ENCODE measurements at places on chromosomes 6 and 20.

- DNase-seq: no peak
Observed at GRCh38 chr20:36112112-36112511, 42.4 kb upstream of the EPB41L1 start.

DNA sequence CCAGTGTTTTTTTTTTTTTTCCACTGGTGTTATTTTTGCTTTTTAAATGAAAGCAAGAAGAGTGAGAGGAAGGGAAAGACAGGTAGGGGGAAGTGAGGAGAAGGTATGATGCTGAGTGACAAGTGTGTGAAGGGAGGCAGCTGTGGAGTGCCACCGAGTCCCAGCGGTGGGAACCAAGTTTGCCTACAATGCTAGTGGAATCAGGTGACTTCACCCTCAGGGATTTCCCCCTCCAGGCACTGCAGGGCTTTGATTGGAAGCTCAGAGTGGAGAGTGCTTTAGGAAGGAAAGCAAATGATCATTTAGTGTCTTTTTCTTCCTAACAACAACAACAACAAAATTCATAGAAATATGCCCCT is 120.5 kb upstream of the ENPP5 start:
- no peak for DNase-seq

GRCh38 chr20:48717680-48718223 is 110.0 kb downstream of the PREX1 start:
- no peak for DNase-seq

DNA sequence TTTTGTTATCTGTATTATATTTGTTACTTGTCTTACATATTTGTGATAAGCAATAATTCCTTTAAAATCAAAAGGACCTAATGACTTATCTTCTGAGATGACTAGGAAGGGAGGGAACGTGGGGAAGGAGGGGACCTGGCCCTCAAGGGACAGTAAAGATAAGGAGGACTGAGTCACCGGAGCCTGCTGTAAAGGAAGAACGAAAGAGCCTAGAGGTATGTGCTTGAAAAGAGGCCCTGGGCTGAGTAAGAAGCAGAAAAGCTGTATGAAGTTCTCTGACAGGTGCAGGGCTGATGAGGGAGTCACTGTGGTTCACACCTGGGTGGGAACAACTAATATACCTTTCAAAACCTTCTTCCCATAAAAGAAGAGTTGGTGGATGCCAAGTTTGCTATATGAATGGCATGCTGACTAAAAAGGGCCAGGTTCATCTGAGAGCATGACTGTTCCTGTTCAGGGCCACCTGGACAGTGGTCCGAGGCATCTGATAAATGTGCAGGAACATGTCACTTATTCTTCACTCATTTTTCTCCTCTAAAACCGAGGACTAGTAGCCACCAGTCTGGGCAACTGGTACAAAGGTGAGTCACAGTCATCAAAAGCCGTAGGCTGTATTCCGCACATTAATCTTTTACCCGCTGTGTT is 111.3 kb downstream of the TNFAIP3 start:
- DNase-seq: no peak

DNA sequence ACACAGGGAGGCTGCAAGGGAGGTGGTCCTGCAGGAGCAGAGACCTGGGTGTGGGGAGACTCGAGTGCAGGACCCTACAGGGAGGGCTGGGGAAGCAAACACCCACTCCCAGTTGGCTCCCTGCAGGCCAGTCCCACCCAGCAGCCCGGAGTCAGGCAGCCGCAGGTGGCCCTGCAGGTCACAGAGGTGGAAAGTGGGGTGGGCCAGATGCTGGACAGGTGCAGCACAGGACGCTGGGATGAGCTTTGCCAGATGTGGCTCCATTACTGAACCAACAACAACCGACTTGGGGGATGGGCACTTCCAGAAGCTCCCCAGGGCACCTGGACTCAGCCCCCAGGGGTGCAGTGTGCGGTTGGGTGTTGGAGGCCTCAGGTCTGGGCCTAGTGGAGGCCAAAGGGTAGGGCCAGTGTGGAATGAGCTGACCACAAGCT is 26.6 kb upstream of the MYT1 start:
- peak; percentile 4 for DNase-seq

- no peak for DNase-seq
Observed at GRCh38 chr6:17858584-17858983, 128.9 kb downstream of the KIF13A start.

DNA sequence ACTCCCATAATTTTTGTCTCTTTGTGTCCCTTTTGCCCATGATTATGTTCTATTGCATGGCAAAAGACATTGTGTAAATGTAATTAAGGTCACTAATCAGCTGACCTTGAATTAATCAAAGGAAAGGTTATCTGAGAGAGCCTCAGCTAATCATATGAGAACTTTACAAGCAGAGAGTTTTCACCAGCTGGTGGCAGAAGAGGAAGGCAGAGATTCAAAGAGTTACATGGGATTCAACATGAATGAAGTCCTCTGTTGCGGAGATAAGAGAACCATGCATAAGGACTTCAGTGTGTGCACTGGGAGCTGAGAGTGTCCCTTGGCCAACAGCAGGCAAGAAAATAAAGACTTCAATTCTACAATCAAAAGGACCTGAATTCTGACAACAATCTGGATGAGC is 494.1 kb upstream of the ARID1B start:
- DNase-seq: no peak

DNA sequence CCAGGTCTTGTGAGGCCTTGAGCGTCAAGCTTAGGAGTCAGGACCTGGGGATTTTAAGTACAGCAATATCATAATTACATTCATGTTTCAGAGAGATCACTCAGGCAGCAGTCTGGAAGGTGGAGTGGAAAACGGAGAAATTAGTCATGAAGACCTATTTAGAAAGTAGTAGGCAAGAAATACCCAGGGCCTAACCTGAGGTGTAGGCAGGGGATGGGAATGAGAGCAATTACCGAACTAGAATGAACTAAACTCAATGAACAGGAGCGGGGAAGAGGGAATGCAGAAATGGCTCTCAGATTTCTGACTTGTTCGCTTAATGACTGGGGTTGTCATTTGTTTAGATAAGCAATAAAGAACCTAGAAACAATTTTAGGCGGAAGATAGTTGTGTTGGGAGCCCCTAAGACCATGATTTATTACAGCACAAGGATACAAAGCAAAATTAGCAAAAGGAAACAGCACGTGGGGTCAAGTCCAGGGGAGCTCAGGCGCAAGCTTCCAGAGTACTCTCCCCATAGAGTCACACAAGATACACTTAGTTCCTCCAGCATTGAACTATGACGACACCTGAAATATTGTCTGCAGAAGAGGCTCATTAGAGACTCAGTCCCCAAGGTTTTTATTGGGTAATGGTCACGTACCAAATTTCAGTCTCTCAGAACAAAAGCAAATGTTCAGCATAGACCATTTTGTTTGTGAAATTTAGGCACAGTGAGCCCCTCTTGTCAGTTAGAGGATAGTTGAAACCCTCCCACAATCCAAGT is 178.8 kb upstream of the AKAP12 start:
- no peak for DNase-seq

GRCh38 chr6:117167520-117168271 is 97.7 kb upstream of the VGLL2 start:
- DNase-seq: peak; percentile 54

- DNase-seq: peak; percentile 45
Observed at GRCh38 chr6:79946272-79947190, 822 bp downstream of the ELOVL4 start.

DNA sequence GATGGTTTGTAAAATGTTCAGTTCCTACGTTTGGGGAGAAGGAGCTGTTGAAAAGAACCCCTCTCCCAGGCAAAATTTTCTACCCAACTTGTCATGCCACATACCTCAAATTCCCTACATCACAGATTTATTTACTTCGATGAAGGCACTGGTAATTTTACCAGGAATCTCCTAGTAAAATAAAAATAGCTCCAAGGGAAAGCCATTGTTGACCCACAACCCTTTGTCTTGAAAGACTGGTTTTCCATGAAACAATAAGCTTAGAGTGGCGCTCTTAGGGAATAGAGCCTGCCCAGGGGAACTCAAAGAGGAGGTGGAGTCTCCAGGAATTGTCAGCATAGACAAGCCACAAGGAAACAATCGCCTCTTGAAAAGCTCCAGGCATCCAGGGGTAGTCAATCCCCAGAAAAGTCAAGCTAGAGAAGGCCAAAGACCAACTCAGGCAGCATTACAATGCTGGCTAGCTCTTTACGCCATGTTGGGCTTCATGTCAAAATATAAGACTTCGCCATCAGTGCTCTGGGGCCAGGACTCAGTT is 99.2 kb upstream of the RREB1 start:
- DNase-seq: no peak

DNA sequence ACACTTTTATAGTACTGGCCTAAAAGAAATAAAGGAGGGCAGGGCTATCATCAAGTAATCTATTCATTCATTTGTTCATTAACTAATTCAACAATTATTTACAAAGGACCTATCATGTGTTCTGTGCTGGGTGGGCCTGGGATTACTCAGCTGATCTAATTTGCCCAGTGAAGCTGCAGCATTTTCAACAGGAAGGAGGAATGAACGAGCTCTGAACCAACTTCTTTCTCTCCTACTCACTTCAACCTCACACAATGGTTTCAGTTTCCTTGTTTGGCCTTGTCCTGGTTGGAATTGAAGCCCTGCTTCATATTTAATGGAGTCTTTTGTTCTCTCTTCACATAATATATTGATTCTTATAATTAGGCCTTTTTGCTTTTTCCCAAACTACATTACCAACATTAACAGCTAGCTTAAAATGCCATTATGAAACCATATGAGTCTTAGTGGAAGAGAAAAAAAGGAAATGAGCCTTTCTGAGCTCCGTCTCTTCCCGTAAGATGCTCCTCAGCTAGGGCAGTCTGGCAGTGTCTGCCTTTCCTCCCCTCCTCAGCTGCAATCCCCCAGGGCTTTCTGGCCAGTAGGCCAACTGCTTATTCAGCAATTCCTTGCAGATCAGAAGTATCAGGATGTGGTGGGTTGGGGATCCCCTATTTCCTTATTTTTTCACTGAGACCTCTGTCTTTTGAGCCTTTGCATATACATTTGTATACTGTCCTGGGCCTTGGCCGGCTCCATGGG is 79.4 kb upstream of the NRN1 start:
- peak; percentile 32 for DNase-seq

GRCh38 chr20:44544263-44544662 is 22.4 kb upstream of the SERINC3 start:
- DNase-seq: no peak

DNA sequence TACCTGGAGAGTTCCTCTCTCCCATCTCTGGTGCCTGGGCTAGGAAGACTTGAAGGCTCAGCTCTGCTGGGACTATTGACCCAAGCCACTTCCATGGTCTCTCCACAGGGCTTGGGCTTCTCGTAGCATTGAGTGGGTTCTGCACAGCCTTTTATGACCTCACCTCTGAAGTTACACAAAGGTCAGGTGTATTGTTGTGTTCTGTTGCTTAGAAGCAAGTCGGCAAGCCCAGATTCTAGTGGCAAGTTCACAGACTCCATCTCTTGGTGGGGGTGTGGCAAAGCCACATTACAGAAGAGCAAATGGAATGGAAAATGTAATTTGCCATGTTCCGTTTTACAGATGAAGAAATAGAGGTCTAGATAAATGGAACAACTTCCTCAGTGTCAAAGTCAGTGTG is 13.5 kb downstream of the BPI start:
- no peak for DNase-seq

DNA sequence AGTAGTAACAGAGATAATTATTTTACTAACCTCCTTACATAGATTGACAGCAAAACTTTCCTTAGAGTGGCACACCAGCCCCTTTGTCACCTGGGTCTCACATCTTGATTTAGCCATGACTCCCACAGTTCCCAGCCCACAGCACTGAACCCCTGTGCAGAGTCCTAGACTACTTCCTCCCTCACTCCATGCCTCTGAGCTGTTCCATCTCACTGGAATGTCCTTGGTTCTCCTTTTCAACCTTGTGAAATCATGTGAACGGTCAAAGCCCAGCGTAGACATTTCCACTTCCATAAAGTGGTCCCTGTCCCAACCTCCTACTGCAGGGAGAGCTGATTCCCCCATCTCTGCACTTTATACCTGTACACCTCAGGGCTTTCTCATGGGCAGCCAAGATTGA is 19.7 kb downstream of the CGA start:
- no peak for DNase-seq

GRCh38 chr20:19974630-19975435 is 42.3 kb upstream of the NAA20 start:
- DNase-seq: peak; percentile 95

- DNase-seq: no peak
Observed at GRCh38 chr20:57186192-57186591, 80.2 kb downstream of the BMP7 start.

- DNase-seq: no peak
Observed at GRCh38 chr20:44836601-44837120, 26.3 kb upstream of the RIMS4 start.

GRCh38 chr6:10163203-10163962 is 251.5 kb downstream of the TFAP2A start:
- no peak for DNase-seq

- no peak for DNase-seq
Observed at GRCh38 chr6:131414956-131415355, 158.1 kb upstream of the ARG1 start.

GRCh38 chr6:97059473-97059872 is 134.9 kb downstream of the KLHL32 start:
- no peak for DNase-seq

GRCh38 chr6:30060606-30061091 is 416 bp upstream of the POLR1H start:
- DNase-seq: peak; percentile 49

DNA sequence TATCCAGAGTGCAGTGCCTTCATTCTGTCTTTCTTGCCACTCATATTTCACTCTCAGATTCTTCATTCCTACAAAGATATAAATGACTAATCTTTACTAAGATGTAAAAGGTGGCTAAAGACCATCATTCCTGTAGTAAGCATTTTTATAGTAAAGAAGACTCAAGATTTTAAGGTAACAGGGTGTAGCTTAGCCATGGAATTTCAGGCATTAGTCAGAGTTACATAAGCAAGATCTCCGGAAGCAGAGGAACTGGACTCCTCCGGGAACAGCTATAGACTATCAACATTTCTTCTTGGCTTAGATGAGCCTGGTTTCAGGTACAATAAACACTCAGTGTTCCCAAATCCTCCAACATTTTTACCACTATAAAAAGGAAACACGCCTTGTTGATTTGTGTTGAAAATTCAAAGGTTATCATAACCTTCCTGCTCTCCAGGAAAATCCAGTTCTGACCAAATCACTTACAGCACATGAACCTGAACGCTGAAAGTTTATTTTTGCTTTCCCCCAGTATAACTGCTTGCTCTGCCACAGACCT is 23.7 kb downstream of the SERPINB1 start:
- DNase-seq: no peak
